ENCODE measurements at places on chromosomes 2 and 18.

- H3K27me3 ChIP-seq, result no peaks in the 10 kb centered on the region
- no peak overlapping the region for H3K4me3 ChIP-seq
- H3K27ac ChIP-seq, result no peak overlapping the region
These were observed 80.6 kb upstream of the DOCK10 start for GRCh38 chr2:225122583-225123486.

DNA sequence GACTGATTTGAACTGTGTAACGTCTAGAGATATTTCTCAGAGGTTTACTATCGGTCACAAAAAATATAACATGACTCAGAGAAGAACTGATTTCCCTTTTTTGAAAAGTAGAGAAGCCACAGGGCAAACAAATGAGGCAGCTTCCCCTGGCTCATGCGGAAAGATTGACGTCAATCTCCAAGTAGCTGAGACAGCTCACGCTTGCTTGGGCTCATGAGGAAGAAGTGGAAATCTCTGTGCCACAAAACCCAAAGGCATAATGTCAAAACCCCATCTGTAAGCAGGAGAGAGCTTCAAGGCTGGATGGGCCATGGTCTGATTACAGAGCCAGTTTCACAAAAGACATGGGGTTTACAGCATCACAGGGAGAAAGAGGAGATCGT lies 188.1 kb downstream of the ARL4C start:
- H3K4me1 ChIP-seq, result no peaks in the 10 kb centered on the region
- DNase-seq, result no peak
- H3K4me3 ChIP-seq, result no peak overlapping the region
- H3K36me3 ChIP-seq, result no peaks in the 10 kb centered on the region

GRCh38 chr2:241852981-241853631 lies 5.6 kb downstream of the PDCD1 start:
- peaks cover 7% of the 10 kb centered on the region for H3K4me1 ChIP-seq
- H3K4me3 ChIP-seq, result no peak overlapping the region
- no peak overlapping the region for H3K27ac ChIP-seq
- no peaks in the 10 kb centered on the region for H3K27me3 ChIP-seq

GRCh38 chr2:23622466-23622865 lies 237.5 kb downstream of the KLHL29 start:
- H3K4me3 ChIP-seq, result no peak overlapping the region
- H3K36me3 ChIP-seq, result no peaks in the 10 kb centered on the region
- no peaks in the 10 kb centered on the region for H3K27me3 ChIP-seq
- peaks cover 4% of the 10 kb centered on the region for H3K4me1 ChIP-seq

GRCh38 chr2:106065268-106065982 lies 128.7 kb downstream of the UXS1 start:
- H3K4me3 ChIP-seq, result peak overlapping the region; percentile 32
- H3K27ac ChIP-seq, result peak overlapping the region; percentile 4
- H3K27me3 ChIP-seq, result peaks cover 2% of the 10 kb centered on the region
- H3K4me1 ChIP-seq, result no peaks in the 10 kb centered on the region

DNA sequence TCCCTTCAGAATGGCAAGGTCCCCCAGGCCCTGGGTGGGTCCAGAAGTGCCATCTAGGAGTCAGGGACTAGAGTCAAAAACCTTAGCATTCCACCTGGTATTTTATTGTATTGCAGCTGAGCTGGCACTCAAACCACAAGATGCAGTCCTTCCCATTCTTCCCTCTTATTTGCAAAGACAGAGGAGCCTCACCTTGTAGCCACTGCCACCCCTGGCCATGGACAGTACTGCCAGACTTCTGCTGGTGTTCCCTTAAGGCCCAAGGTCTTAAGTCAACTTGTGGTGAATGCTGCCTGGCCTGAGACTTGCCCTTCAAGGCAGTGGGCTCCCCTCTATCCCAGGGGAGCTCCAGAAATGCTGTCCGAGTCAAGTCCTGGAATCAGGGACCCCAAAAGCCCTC lies 6.9 kb downstream of the UGT1A10 start:
- H3K36me3 ChIP-seq, result no peaks in the 10 kb centered on the region
- H3K27me3 ChIP-seq, result no peaks in the 10 kb centered on the region
- H3K4me1 ChIP-seq, result no peaks in the 10 kb centered on the region

DNA sequence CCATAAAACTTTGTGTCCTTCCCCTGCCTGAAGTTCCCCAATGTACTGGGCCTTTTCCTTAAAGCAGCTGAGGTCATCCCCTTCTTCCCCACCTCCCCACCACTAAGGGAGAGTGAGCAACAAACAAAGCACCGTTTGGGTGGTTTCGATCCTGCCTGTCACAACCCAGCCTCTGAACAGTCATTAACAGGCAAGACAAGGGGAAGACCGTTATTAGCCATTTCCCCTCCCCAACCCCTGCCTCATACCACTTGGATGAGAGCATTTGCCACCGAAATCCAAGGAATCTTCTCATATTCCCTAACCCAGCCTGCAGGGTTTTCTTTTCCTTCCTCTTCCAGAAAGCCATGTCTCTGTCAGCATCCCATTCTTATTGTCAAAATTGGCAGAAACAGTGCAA lies 65.6 kb downstream of the STRADB start:
- H3K36me3 ChIP-seq, result no peaks in the 10 kb centered on the region
- no peaks in the 10 kb centered on the region for H3K4me1 ChIP-seq
- H3K27ac ChIP-seq, result no peak overlapping the region

DNA sequence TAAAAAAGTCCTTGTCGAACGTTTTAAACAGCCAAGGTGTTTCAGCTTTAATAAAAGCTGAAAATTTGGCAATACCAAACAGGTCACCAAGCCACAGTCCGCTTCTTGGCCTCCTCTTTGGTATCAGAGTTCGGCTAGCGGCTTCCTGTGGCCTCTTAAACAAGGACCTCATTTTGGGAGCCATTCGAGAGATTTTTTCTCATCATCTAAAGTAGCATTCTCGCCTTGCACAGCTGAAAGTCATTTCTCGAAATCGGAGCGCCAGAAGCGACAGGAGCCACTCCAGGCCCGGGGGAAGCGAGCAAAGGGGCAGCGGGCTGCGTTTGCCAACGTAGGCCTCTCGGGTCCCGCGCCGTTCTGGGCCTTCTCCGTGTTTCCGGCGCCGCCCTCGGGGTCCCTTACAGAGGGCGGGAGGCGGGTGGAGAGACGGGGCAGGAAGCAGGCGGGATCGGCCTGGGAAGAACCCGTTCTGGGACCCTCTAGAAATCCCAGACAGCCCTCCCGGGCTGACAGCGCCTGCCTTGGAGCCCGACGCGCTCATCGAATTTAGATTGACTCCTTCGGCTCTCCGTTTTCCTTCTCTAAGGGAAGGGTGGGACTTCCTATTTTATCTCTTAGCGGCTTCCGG lies 522 bp upstream of the ZNF407 start:
- H3K27ac ChIP-seq, result peak overlapping the region; percentile 98
- H3K36me3 ChIP-seq, result no peaks in the 10 kb centered on the region
- no peaks in the 10 kb centered on the region for H3K27me3 ChIP-seq

DNA sequence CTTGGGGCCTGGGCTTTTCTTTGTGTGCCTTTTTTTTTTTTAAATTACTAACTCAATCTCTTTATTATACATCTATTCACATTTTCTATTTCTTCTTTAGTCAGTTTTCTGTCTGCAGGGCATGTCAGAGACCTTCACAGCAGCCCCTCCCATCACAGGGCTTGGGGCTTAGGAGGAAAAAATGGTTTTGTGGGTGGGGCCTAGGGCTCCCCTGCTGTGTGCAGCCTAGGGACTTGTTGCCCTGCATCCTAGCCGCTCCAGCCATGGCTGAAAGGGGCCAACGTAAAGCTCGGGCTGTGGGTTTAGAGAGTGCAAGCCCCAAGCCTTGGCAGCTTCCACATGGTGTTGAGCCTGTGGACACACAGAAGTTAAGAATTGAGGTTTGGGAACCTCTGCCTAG lies 13.8 kb downstream of the ZSCAN30 start:
- H3K27me3 ChIP-seq, result no peaks in the 10 kb centered on the region
- H3K27ac ChIP-seq, result no peak overlapping the region
- no peaks in the 10 kb centered on the region for H3K36me3 ChIP-seq
- no peaks in the 10 kb centered on the region for H3K4me1 ChIP-seq
- H3K4me3 ChIP-seq, result no peak overlapping the region
- DNase-seq, result no peak

DNA sequence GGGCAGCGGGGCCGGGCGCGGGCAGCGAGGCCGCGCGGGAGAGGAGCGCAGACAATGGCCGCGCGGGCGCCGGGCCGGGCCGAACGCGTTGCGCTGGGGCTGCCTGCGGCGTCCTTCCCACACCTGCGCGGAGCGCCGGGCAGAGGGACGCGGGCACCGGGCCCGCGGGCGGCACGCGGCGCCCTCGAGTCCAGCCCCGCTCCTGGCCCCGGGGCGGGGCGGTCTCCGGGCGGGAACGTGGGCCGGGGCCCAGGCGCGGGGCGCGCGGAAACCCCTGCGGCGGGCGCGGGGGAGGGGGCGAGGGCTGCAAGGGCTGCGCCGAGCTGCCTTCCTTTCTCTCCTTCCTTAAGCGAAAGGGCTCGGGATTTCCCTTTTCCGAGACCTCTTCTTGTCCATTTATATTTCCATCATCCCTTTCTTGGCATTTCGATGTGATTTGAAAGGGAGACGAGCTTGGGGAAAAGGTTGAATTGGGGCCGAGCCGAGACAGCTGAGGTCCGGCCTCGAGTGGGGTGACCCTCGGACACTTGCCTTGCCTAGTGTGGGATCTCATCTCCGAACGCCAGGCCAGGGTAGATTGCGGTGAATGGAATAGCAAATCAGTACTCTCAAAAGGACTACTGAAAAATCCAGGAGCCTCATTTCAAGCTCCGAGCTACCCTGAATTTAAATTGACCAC lies 676 bp downstream of the KLHL23 start:
- peaks cover 2% of the 10 kb centered on the region for H3K4me1 ChIP-seq
- H3K27me3 ChIP-seq, result no peaks in the 10 kb centered on the region
- peak overlapping the region; percentile 74 for H3K4me3 ChIP-seq
- no peak for DNase-seq
- no peaks in the 10 kb centered on the region for H3K36me3 ChIP-seq

DNA sequence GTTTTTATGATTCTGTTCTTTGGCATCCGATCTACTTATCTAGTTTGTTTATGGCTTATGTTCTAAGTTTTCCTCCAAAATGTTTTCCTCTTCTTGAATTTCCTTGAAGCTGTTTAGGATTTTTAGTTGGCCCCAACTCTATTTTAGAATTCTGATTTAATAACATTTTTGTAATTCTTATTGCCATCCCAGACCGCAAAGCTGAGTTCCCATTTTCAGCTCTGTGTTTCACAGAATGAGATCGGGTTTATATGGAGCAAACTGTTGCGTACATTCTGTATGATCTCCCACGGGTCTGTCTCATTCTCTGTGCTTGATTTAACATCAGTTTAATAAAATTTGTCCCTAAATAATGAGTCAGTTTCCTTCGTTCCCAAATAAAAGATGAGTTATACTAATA lies 59.3 kb downstream of the DPP4 start:
- no peaks in the 10 kb centered on the region for H3K4me1 ChIP-seq
- H3K4me3 ChIP-seq, result no peak overlapping the region
- peaks cover 4% of the 10 kb centered on the region for H3K36me3 ChIP-seq

- H3K27me3 ChIP-seq, result no peaks in the 10 kb centered on the region
- H3K4me3 ChIP-seq, result no peak overlapping the region
- H3K27ac ChIP-seq, result no peak overlapping the region
- no peaks in the 10 kb centered on the region for H3K36me3 ChIP-seq
- H3K4me1 ChIP-seq, result no peaks in the 10 kb centered on the region
These were observed 194.1 kb downstream of the TPGS2 start for GRCh38 chr18:36634573-36635216.

GRCh38 chr18:78892721-78893120 lies 86.9 kb upstream of the SALL3 start:
- H3K27me3 ChIP-seq, result peaks cover 2% of the 10 kb centered on the region
- no peak for DNase-seq
- no peak overlapping the region for H3K4me3 ChIP-seq
- H3K36me3 ChIP-seq, result no peaks in the 10 kb centered on the region
- no peaks in the 10 kb centered on the region for H3K4me1 ChIP-seq

- H3K27me3 ChIP-seq, result no peaks in the 10 kb centered on the region
- no peaks in the 10 kb centered on the region for H3K4me1 ChIP-seq
- H3K36me3 ChIP-seq, result no peaks in the 10 kb centered on the region
These were observed 651 bp upstream of the STAM2 start for GRCh38 chr2:152176113-152176714.

- no peaks in the 10 kb centered on the region for H3K27me3 ChIP-seq
- no peaks in the 10 kb centered on the region for H3K4me1 ChIP-seq
- H3K4me3 ChIP-seq, result no peak overlapping the region
- no peaks in the 10 kb centered on the region for H3K36me3 ChIP-seq
- no peak for DNase-seq
These were observed 13.0 kb upstream of the HAT1 start for GRCh38 chr2:171909266-171909665.

- DNase-seq, result no peak
- no peaks in the 10 kb centered on the region for H3K36me3 ChIP-seq
- no peak overlapping the region for H3K27ac ChIP-seq
- no peaks in the 10 kb centered on the region for H3K27me3 ChIP-seq
- no peak overlapping the region for H3K4me3 ChIP-seq
These were observed 208.0 kb downstream of the SRBD1 start for GRCh38 chr2:45403036-45403435.

- no peaks in the 10 kb centered on the region for H3K36me3 ChIP-seq
- H3K4me3 ChIP-seq, result no peak overlapping the region
- no peaks in the 10 kb centered on the region for H3K4me1 ChIP-seq
- H3K27me3 ChIP-seq, result no peaks in the 10 kb centered on the region
- H3K27ac ChIP-seq, result no peak overlapping the region
- DNase-seq, result no peak
These were observed 232.2 kb downstream of the MYCN start for GRCh38 chr2:16172324-16173175.

DNA sequence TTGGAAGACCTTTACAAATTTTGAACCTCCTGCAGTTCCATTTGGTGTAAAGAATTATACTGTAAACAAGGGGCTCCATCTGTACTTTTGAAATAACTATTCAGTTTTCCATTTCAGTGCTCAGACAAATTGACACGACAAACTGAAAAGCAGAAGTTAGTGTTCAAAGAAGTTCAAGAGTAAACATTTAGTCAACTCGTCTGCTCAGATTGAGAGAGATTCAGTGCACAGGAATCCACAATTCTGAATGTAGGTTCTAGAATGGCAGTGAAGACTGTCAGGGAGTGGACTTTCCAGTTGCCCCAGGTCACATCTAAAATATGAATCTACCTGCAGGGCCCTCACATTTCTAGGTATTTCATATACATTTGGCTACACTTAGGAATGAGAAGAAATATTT lies 322.3 kb upstream of the TCF4 start:
- no peaks in the 10 kb centered on the region for H3K4me1 ChIP-seq
- H3K4me3 ChIP-seq, result no peak overlapping the region
- H3K27me3 ChIP-seq, result no peaks in the 10 kb centered on the region
- DNase-seq, result no peak

DNA sequence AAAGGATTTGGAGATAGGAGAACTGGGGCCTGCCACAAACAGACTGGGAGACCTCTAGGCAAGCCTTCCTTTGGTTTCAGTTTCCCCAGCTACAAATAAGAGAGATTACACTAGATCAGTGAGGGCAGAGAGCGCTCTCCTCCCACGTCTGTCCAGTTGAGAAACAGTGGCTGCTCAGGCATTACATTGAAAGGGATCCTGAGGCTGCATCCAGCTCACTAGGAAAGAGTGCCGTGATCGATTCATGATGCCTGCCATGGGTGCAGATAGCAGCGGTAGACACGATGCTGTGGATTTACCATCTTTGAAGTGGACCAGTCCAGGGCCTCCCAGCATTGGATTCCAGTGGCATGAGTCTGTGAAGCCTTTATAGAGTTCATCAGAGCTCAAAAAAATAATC lies 62.6 kb downstream of the EN1 start:
- no peak for DNase-seq
- H3K27me3 ChIP-seq, result no peaks in the 10 kb centered on the region
- no peak overlapping the region for H3K4me3 ChIP-seq
- no peak overlapping the region for H3K27ac ChIP-seq
- no peaks in the 10 kb centered on the region for H3K36me3 ChIP-seq
